Dermis microvascular lymphatic vessel endothelial cell (primary cell): ENCODE measurements at places on chromosomes 11 and 22. TPM values are rescaled to one million over a fixed set of nuclear protein-coding genes. Genes with fewer than 3 reads are reported as not detected.

Gene GDPD4
- total RNA-seq = not detected in 2 replicates

Gene CFAP300
- total RNA-seq = not detected in 2 replicates

Gene SYCE3
- total RNA-seq = not detected in 2 replicates

Gene MS4A15
- under 0.01 TPM in 1 of 2 replicates, not detected in the other for total RNA-seq

Gene TRPC6
- total RNA-seq = 13.1 and 27.6 TPM in 2 replicates

Gene NLRP14
- total RNA-seq = under 0.01 TPM in 2 replicates

Gene ANO9
- total RNA-seq = 1.4 and 2.7 TPM in 2 replicates

Gene HBE1
- total RNA-seq = not detected in 2 replicates

Gene PRG3
- not detected in 2 replicates for total RNA-seq

Gene EMID1
- total RNA-seq = 1.9 and 15.9 TPM in 2 replicates

Gene TOM1
- 16.6 and 38.9 TPM in 2 replicates for total RNA-seq

Gene TTC28
- 11.7 and 17.2 TPM in 2 replicates for total RNA-seq

Gene UBQLN3
- not detected in 2 replicates for total RNA-seq

Gene C11orf21
- total RNA-seq = not detected in 2 replicates

Gene SUSD2
- total RNA-seq = 0.26 and 0.63 TPM in 2 replicates

Gene CDHR5
- not detected in 2 replicates for total RNA-seq

Gene DDIAS
- total RNA-seq = 2.7 and 4.4 TPM in 2 replicates

Gene OR4C46
- not detected in 2 replicates for total RNA-seq

Gene KCTD14
- under 0.01 and 0.26 TPM in 2 replicates for total RNA-seq

Gene C11orf86
- total RNA-seq = not detected in 2 replicates

Gene MEI1
- total RNA-seq = 2.3 and 3.7 TPM in 2 replicates

Gene FAM118A
- 9.0 and 25.2 TPM in 2 replicates for total RNA-seq

Gene SLC37A2
- 0.90 and 1.1 TPM in 2 replicates for total RNA-seq

Gene RNF214
- 5.4 and 7.6 TPM in 2 replicates for total RNA-seq

Gene PRDM11
- 4.5 and 7.0 TPM in 2 replicates for total RNA-seq

Gene PHRF1
- 16.8 and 23.8 TPM in 2 replicates for total RNA-seq

Gene MOV10L1
- total RNA-seq = 22.7 and 44.1 TPM in 2 replicates

Gene POU2AF3
- not detected in 2 replicates for total RNA-seq

Gene PACSIN2
- total RNA-seq = 68.0 and 85.1 TPM in 2 replicates

Gene BACE1
- total RNA-seq = 6.9 and 10.2 TPM in 2 replicates

Gene TRIM66
- total RNA-seq = 1.9 and 3.7 TPM in 2 replicates

Gene KIRREL3
- under 0.01 TPM in 1 of 2 replicates, not detected in the other for total RNA-seq

Gene CLMP
- under 0.01 TPM in 2 replicates for total RNA-seq

Gene OR2AG1
- total RNA-seq = not detected in 2 replicates

Gene KRTAP5-2
- not detected in 2 replicates for total RNA-seq

Gene C11orf68
- total RNA-seq = 12.3 and 19.8 TPM in 2 replicates

Gene SLC1A2
- not detected in 2 replicates for total RNA-seq

Gene PHOX2A
- not detected in 2 replicates for total RNA-seq

Gene ZNF280B
- total RNA-seq = 0.26 and 0.38 TPM in 2 replicates

Gene CHST1
- total RNA-seq = 5.4 TPM in 2 replicates

Gene OR8G1
- under 0.01 TPM in 1 of 2 replicates, not detected in the other for total RNA-seq

Gene POTEH
- not detected in 2 replicates for total RNA-seq

Gene KRTAP5-10
- total RNA-seq = not detected in 2 replicates

Gene CECR2
- total RNA-seq = under 0.01 TPM in 2 replicates

Gene CNTN5
- total RNA-seq = not detected in 2 replicates
